T-cell (primary cell): ENCODE measurements at places on chromosomes 5 and 9. TPM values are rescaled to one million over a fixed set of nuclear protein-coding genes. Genes with fewer than 3 reads are reported as not detected.

Gene PCDHB2
- total RNA-seq, result 1.4 TPM

Gene CDX1
- total RNA-seq, result 0.23 TPM

Gene GGTA1
- not detected for total RNA-seq

Gene GMCL2
- not detected for total RNA-seq

Gene FLT4
- total RNA-seq, result 8.6 TPM

Gene ZNF622
- total RNA-seq, result 39.8 TPM

Gene SOHLH1
- total RNA-seq, result not detected

Gene FAM169A
- 15.9 TPM for total RNA-seq

Gene ZNF658
- 3.6 TPM for total RNA-seq

Gene MAMDC2
- 0.12 TPM for total RNA-seq

Gene GHR
- 0.06 TPM for total RNA-seq

Gene MPDZ
- total RNA-seq, result not detected

Gene COL23A1
- 0.13 TPM for total RNA-seq

Gene DRD1
- total RNA-seq, result not detected

Gene ZFP37
- 1.7 TPM for total RNA-seq

Gene NINJ1
- total RNA-seq, result 110 TPM

Gene FRRS1L
- not detected for total RNA-seq

Gene UBQLN1
- 98.1 TPM for total RNA-seq

Gene UNC5A
- total RNA-seq, result not detected

Gene NME5
- not detected for total RNA-seq

Gene PKD2L2
- total RNA-seq, result not detected

Gene ARID3C
- not detected for total RNA-seq

Gene ENHO
- 0.35 TPM for total RNA-seq

Gene GALT
- total RNA-seq, result 177 TPM

Gene MYOT
- total RNA-seq, result not detected

Gene PCDHGA10
- total RNA-seq, result 0.10 TPM

Gene TMEM232
- 2.9 TPM for total RNA-seq

Gene PCDHB16
- not detected for total RNA-seq

Gene FAXDC2
- total RNA-seq, result not detected

Gene TAS2R1
- total RNA-seq, result not detected

Gene JAKMIP2
- 7.8 TPM for total RNA-seq

Gene TAF11L10
- not detected for total RNA-seq

Gene AGXT2
- total RNA-seq, result not detected

Gene CRHBP
- 1.2 TPM for total RNA-seq

Gene GRM6
- not detected for total RNA-seq

Gene NSUN2
- 72.2 TPM for total RNA-seq
